NCI-H1048 (cell line): ENCODE measurements at places on chromosomes 6 and 20.

DNA sequence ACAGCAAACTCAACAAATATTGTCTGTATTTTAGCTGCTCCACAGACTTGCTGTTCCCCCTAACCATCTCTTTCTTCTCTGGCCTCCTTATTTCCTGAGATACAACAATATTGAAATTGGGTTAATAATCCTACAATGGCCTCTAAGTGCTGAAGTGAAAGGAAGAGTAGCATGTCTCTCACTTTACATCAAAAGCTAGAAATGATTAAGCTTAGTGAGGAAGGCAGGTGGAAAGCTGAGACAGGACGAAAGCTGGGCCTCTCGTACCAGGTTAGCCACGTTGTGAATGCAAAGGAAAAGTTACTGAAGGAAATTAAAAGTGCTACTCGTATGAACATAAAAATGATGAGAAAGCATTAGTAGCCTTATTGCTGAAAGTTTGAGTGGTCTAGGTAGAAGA is 63.8 kb downstream of the ELOVL5 start:
- DNase-seq = no peak

GRCh38 chr6:113451049-113451448 is 406.1 kb upstream of the MARCKS start:
- no peak for DNase-seq

- DNase-seq = no peak
Observed at GRCh38 chr6:109662192-109662591, 28.8 kb downstream of the AK9 start.

DNA sequence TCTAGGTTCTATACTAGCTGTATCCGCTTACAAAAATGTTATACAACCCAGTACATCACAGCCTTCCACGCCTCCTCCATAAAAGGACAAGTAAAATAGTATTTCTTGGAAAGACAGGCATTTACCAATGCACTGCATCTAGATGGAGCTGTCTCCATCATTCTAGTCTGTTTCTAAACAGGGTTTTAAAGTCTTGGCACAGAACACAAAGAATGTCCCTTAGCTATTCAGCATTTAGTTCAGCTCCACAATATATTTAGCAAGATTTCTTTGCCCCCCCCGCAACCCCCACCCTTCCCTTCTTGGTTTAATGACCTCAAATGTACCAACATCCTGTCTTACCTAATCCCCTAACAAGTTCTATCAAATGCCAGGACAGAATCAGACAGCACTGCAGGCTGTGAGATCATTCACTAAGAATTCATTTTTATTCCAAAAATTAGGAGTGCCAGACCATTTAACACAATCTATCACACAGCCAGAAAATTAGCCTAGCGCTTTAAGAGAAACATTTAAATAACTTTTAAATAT is 198.6 kb downstream of the BACH2 start:
- DNase-seq = no peak

- DNase-seq = no peak
Observed at GRCh38 chr6:33882154-33882553, 78.4 kb upstream of the MLN start.

DNA sequence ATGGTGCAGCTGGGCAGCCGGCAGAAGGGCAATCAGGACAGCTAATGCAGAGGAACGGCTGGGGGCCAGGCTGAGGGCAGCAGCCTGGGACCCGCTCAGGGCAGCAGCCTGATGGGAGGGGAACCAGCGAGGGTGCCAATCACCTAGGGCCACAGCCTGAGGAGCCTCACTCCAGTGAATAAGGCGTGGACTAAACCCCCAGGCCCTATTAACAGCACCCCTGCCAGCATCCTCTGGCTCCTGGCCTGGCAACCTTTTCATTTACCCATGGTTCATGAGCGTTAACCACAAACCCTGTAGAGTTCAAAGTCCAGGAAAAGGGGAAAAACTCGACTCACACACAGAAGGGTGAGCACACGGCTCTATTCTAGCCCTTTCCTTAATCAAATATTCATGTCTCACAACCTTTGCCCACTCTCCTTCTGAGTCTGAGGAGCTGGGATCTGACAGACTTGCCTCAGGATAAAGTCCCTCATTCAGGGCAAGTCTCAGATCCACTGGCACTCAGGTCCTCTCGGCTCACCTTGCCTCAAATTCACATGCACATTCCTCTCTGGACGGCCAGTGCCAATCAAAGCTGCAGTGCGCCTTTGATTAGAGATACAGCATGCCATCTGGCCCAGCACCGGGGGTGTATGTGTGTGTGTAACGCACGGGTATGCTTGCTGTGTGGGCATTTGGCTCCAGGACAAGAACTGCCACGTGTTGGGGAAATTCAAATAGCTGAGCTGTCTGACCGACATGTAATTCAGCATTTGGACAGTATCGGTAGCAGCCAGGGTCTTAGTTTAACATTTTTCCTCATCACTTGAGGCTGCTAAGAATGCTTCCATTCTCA is 86.9 kb upstream of the TRAF3IP2 start:
- DNase-seq = no peak

GRCh38 chr6:108407904-108408827 is 113.3 kb downstream of the AFG1L start:
- DNase-seq = no peak

DNA sequence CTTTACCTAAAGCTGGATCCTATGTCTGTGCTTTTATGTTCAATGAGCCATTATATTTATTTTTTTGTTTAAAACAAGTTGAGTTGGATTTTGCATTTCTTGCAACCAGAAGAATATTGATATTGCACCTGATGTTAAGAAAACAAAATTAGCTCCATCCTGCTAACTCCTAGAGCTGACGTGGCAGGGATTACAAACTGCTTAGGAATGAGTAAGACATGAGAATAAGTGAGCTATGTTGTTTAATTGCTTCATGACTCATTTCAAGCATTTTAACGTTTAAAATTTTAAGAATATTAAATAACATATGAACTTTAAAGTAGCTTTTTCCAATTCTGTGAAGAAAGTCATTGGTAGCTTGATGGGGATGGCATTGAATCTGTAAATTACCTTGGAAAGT is 663.5 kb downstream of the EPM2A start:
- DNase-seq = no peak

DNA sequence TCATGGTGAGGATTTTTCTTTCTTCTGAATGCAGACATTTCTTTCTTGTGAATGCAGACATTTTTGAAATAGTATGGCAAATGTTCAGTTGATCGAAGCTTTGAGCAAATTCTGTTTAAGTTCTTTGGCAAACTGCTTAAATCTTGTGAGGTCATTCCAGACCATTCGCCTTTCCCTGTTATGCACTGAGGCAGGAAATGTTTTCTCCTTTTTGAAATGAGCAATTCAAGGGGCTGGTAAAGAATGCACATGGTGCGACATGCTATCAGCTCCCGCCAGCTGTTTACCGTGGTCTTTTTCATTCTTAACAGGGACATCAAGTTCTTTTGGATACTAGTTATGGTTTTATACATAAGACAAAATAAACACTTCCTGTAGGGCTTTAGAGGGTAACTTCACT is 112.0 kb upstream of the CCN2 start:
- DNase-seq = no peak

GRCh38 chr6:163964789-163965188 is 550.3 kb downstream of the QKI start:
- no peak for DNase-seq

DNA sequence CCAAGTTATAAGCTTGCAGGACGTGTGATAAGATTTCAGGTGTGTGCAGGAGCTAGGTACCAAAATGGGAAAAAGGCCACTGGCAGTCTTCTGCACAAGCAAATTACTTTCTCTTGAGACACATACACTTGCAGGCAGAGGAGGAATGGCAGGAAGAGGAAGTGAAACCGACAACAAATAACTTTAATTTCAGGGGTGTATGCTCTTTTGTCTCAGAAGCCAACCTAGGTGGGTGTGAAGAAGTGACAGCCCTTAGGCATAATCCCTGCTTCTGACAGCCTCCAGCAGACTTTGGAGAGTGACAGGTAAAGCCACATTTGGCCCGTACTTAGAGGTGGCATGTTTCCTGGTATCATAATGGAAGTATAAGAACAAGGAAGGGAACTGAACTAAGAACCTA is 118.8 kb upstream of the TRAF3IP2 start:
- DNase-seq = no peak

GRCh38 chr6:100575921-100576320 is 111.2 kb upstream of the SIM1 start:
- DNase-seq = no peak

DNA sequence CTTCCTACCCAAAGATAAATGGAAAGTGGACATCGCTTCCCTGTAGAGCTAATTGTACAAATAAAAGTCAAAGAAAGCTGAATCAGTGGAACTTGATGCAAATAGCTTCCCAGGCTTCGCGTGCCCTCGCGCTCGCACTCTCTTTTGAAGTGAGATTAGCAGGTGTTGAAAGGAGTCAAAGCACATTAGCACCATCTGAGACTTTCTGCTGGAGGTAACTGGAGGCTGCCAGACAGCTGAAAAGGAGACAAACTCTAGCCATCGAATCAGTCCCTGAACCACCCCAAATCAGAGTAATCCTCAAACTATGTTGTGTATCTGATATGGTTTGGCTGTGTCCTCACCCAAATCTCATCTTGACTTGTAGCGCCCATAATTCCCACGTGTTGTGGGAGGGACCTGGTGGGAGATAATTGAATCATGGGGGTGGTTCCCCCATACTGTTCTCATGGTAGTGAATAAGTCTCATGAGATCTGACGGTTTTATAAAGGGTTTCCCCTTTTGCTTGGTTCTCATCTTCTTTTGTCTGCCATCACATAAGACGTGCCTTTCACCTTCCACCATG is 23.7 kb downstream of the SULF2 start:
- no peak for DNase-seq

- no peak for DNase-seq
Observed at GRCh38 chr6:158737710-158738615, 81.2 kb downstream of the EZR start.

DNA sequence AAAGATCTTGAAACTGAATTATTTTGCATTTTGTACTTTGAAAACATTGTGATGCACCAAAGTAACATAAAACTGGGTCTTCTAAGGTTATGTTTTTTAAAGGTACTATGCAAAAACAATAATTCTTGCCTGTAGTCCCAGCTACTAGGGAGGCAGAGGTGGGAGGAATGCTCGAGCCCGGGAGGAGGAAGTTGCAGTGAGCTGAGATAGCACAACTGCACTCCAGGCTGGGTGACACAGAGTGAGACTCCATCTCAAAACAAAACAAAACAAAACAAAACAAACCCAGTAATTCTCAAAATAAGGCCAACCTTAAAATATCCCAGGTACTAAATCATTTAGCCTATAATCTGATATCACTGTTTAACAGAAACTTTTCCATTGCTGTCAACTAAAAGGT is 269.6 kb downstream of the KHDC1L start:
- DNase-seq = no peak

DNA sequence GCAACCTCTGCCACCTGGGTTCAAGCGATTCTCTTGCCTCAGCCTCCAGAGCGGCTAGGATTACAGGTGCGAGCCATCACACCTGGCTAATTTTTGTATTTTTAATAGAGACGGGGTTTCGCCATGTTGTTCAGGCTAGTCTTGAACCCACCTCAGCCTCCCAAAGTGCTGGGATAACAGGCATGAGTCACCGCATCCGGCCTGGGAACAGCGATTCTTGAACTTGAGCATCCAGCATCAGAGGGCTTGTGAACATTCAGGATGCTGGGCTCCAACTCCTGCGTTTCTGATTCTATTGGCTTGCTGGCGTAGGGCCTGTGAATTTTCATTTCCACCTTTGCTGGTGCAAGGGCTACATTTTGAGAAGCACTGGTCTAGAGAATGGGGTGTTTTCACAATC is 24.5 kb upstream of the PIM1 start:
- DNase-seq = no peak
